ENCODE measurements at places on chromosomes 3 and 15.

DNA sequence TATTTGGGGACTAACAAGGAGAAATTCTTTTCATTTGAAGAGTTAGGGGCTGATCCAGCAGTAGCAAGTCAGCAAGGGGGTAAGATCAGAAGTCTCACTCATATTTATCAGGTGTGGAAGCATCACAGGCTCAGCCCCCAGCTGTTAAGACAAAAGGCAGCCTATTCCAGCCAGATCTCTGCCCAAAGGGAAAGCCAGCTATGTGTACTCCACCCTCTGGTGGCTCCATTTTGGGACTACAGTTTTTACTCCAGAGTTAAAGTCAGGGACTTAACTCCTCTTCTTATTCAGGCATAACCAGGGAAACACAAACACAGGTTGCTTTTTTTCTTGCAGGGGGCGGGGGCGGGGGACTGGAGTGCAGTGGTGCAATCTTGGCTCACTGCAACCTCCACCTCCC lies 19.2 kb downstream of the UBP1 start:
- no peak for DNase-seq

DNA sequence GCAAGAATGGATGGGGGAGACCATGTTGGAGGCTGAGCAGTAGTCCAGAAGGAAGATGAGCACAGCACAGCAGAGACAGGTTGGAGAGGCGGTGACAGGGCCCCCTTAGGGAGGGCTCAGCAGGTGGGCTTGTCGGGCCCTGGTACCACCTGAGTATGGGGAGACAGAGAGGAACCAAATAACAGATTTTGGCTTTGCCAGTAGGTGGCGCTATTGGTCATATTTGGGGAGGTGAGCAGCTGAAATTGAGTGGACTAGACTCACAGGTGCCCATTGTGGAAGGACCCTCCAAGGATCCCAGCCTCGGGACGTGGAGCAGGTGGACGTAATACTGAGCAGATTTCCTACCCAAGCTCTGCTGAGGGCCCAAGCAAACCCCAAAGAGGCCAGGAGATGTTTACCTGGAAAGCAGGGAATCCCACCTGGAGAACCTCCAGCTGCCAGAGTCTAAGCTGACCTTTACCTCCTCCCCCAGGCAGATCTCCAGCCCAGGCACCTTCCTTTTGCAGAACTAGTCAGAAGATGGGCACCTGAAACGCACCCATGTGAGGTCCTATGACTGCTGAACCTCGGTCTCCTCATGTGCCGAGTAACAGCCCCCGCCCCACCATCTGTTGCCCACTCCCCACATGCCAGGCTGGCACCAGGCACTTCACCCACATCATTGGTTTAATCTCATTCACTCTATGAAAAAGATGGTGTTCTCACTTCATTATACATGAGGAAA lies 24.6 kb upstream of the CORO2B start:
- DNase-seq, result no peak

GRCh38 chr15:90857337-90857736 lies 11.1 kb upstream of the FURIN start:
- no peak for DNase-seq

DNA sequence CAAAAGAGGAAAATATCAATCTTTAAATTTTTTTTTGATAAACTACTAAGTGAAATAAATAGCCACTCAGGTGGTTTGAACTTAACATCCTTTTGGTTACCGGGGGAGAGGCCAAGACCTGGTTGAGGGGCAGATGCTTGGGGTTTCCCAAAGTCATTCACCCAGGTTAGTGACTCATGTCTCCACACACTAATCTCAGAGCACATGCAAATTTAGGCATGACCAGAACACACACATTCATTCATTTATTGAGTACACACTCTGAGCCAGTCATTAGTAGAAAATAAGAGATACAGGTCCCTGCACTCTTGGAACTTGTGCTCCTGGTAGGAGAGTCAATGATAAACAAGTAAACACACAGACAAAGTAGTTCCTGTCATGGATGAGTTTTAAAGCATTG lies 7.3 kb downstream of the ILDR1 start:
- DNase-seq, result no peak

- DNase-seq, result no peak
Observed at GRCh38 chr15:93460717-93461116, 371.7 kb upstream of the RGMA start.

- DNase-seq, result no peak
Observed at GRCh38 chr15:59636184-59636583, 21.1 kb downstream of the GTF2A2 start.

- no peak for DNase-seq
Observed at GRCh38 chr15:84982301-84982920, 755 bp downstream of the PDE8A start.

GRCh38 chr15:33795070-33795469 lies 173.2 kb upstream of the CHRM5 start:
- DNase-seq, result no peak

GRCh38 chr3:169666376-169667165 lies 3.1 kb upstream of the MECOM start:
- DNase-seq, result no peak

DNA sequence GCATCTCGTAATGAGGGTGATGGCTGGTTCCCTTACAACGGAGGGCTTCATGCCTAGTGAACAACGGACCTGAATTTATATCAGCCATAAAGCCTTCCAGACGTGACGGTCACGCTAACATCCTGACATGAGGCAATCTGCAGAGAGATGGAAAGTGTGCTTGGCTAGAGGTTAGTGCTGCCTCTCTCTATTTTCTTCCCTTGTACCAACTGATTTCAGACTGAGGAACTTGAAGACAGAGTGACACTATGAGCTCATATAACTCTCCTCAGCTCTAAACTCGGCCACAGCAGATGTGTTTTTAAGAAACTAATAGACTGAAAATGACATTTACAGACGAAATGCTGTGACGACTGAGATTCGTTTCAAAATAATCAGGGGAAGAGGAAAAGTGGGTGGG lies 122.4 kb downstream of the XXYLT1 start:
- DNase-seq, result no peak

GRCh38 chr3:57992452-57993213 lies 15.6 kb upstream of the FLNB start:
- DNase-seq, result no peak

DNA sequence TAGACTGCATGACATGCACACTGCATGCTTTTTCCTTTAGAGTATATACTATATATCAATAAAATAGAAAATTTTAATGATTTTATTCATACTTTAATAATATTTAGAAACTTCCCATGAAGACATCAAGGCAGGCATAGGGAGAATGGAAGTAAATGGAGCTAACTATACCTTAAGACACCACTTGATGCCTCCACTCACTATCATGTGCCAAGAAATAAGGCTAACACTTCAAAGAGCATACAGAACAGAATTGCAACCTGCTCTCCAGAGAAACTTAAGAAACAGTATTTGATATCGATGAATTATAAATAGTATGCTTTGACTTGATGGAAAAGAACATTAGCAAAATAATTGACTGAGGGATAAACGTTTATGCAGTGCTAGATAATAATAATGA lies 192.6 kb upstream of the MBNL1 start:
- DNase-seq, result no peak

DNA sequence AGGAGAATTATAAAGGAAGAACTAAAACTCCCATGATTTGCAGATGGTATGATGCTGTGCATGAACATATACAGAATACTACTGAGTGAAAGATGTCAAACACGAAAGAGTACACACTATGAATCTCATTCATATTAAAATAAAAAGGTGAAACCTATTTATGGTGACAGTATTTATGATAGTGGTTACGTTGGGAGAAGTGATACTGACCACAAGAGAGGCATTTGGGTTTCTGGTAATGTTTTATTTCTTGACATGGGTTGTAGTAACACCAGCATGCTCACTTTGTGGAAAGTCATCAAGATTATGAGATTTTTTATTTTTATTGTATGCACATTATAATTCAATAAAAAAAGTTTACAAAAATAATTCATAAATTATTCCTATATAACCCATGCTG lies 324.0 kb downstream of the GAP43 start:
- no peak for DNase-seq

- no peak for DNase-seq
Observed at GRCh38 chr3:11212299-11212608, 58.0 kb downstream of the HRH1 start.

GRCh38 chr3:87309601-87310000 lies 33.2 kb upstream of the POU1F1 start:
- DNase-seq, result no peak

DNA sequence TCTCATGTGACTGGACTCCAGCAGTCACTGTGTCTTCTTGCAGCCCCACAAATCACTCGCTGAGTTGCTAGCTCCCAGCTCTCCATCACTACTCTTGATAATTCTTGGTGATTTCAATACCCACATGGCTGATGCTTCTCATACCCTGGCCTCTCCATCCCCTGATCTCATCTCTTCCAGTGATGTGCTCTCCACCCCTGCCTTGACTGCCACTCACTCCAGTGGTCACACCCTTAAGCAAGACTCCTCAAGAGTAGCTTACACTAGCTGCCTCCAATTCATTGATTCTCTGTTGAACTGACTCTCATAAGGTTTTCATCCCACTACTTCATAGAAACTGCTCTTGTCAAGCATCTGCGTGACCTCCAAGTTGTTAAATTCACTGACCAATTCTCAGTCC lies 837 bp downstream of the GRK7 start:
- no peak for DNase-seq

- DNase-seq, result no peak
Observed at GRCh38 chr15:92524161-92524560, 130.5 kb downstream of the ST8SIA2 start.

GRCh38 chr3:112778353-112778948 lies 68.2 kb downstream of the CD200R1L start:
- DNase-seq, result no peak

DNA sequence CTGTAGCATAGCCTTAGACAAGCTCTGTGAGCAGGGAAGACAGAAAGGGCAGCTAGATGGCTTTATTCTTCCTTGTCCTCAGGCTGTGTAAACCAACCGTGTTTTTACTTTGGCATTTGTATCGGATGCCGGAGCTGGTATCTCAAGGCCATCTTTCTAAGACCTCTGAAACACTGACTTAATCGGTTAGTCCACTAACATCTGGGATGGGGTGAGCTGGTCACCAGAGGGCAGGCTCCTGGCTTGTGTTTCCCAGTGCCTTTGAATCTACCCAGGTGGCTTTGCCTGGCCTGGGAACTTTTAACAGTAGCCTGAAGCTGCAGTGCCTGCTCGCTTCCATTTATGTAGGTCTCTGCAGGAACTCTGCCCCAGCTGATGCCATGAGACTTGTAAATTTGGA lies 252.7 kb downstream of the NR1D2 start:
- no peak for DNase-seq

DNA sequence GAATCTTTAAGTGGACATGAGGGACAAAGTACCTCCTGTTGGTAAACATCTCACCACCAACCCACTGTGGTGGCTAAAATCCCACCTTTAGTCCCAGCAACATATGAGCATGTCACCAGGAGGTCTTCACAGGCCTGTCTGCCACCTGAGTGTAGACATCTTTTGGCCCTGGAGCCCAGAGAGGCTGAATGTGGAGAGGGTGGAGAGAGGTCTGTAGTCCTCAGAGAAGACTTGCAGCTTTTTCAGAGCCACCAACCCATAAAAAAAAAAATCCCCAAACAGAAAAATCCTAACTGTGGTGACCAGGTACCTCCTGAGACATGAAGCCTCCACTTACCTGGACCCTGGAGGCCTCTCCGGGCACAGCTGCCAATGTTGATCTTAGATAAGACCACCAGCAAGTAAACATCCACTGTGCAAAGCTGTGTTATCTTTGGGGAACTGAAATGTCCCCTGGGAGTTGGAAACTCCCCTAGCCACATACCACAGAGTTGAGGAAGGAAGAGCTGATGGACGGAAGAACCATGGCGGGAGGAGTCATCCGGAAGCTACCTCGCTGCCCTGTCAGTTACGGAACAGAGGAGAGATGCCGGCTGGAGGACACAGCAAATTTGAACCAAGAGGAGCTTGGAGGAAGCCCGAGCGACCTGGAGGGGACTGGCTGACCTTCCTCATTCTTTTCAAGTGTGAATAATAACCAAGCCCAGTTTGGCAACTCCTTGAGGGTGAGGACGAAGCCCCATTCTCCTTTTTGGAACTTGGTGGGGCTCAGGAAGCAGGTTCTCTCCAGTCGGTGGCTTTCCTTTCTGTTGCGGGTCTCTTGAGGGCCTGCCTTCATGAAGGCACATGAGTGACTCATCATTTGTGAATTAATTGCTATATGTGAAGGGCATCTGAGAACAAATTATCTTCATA lies at the start of gene GHRL:
Gene GHRL (minus strand): TSS at position 443 of the 915 bp plus-strand sequence. CDS start 2,767 bp downstream, outside the sequence.
- no peak for DNase-seq

- DNase-seq, result no peak
Observed at GRCh38 chr15:80006946-80007345, 36.0 kb upstream of the BCL2A1 start.

- no peak for DNase-seq
Observed at GRCh38 chr3:14783480-14784086, 35.2 kb upstream of the FGD5 start.

GRCh38 chr15:48602358-48603122 lies 43.0 kb downstream of the FBN1 start:
- peak; percentile 19 for DNase-seq

DNA sequence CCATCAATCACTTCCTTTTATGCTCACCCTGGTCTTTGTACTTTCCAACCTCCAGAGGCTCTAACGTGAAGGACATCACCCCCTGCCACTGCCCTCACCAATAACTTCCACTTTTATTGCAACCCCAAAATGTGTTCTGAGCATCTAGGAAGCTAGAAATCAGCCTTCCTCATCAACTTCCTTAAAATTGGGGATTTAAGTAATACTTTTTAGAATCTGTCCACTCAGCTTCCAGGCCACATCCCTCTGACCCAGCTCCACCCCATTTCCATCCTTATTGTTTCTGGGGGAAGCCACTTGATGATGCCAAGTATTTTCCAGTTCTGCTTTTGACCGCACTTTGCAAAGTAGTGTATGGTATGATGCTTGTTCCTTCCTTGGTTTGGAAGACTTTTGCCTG lies 73.5 kb upstream of the XCR1 start:
- no peak for DNase-seq

DNA sequence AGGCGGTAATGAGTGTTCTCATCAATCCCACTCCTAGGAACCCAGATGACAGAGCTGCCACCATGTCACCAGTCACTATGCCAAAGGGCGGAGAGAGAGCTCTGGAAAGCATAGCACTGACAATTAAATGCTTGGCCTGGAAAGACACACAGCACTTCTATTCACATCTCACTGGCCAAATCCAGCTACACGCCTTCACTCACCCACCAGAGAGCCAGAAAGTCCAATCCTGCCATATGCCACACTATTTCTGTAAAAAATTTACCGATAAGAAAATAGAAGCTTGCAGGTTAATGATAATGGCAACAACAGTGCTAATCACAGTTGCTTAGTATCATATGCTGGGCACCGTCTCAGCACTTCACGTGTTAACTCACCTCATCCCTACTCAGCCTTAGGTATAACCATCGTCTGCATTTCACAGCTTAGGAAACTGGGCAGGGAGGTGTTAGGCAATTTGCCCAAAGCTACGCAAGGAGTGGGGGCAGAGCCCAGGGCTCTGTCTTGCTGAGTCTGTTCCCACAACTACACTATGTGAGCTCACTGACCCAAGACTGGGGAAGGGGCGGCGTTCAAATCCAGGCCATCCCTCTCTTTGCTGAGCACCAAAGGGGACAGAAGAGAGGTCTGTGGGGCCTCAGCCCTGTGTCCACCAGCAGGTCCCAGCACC lies 16.5 kb downstream of the KLHL25 start:
- no peak for DNase-seq

GRCh38 chr3:72448858-72449257 lies 399.4 kb downstream of the SHQ1 start:
- DNase-seq, result no peak

GRCh38 chr3:29746163-29746760 lies 465.4 kb downstream of the RBMS3 start:
- DNase-seq, result no peak

GRCh38 chr15:67037694-67038093 lies 27.7 kb upstream of the SMAD3 start:
- DNase-seq, result no peak

- no peak for DNase-seq
Observed at GRCh38 chr15:98455904-98456303, 192.4 kb upstream of the IGF1R start.

All from caudate nucleus (tissue), 63 donors.